ENCODE measurements at places on chromosomes 6 and 20. TPM values are rescaled to one million over a fixed set of nuclear protein-coding genes. Genes with fewer than 3 reads are reported as not detected.
A peak's percentile ranks its signal among the peaks of the same experiment; 100 is the strongest.

DNA sequence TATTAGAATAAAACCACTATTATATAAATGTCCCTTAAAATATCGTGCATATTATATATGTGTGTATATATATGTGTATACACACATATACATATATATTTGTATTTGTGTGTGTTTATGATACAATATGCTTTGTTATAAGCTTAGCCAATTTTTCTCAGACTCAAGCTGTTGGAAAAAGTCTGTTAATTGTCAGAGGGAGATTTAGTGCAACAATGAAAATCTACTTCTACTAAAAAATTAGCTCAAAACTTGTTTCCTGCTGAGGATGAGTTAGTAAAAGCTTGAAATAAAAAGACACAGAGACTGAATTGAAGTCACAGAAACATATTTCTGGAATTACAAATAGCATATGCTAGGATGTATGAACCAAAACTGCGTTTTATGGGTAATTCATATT lies 79.4 kb downstream of the ADGRG6 start:
- peaks cover 3% of the 10 kb centered on the region for H3K4me1 ChIP-seq
- no peaks in the 10 kb centered on the region for H3K36me3 ChIP-seq
- no peak overlapping the region for H3K4me3 ChIP-seq
- DNase-seq: no peak

The CGA gene
- not detected for total RNA-seq

The SAMD5 gene
- 7.8 TPM for total RNA-seq

DNA sequence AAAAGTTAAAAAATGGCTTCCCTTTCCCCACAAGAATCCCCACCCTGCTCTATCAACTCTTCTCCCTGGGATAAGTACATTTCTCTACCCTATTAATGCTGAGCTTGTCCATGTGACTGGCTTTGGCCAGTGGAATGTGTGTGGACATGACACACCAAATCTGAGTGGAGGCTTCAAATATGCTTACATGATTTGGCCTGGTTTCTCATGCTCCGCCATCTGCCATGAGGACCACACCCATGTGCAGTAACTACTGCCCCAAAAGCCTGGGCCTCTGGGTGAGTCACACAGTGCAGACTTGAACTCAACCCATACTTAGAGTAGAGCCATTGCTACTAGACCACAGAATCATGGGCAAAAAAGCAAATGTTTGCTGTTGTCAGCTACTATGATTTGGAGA lies 65.4 kb downstream of the PRND start:
- no peak for DNase-seq
- no peak overlapping the region for H3K4me3 ChIP-seq
- peaks cover 59% of the 10 kb centered on the region for H3K36me3 ChIP-seq

DNA sequence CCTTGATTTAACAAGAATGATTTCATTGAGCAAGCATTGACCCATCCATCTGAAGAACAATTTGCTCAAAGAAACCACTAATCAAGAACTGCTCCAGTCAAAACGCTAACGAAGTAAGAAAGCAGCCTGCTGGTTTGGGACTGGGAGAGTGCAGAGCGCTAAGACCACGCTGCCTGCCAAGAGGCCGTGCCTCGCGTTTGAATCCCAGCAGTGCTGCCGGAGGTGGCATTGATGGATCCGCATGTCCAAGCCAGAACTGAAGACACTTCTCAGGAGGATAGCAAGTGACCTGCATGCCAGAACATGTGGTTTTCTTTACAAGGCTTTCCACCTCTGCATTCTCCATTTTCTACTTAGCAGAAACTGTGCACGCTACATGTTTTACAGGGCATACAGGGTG lies 105.2 kb upstream of the FOXC1 start:
- H3K27me3 ChIP-seq: no peaks in the 10 kb centered on the region
- H3K36me3 ChIP-seq: no peaks in the 10 kb centered on the region
- no peak for DNase-seq
- no peak overlapping the region for H3K27ac ChIP-seq

The CRIP3 gene
- 8.4 TPM for total RNA-seq

The PLAGL2 gene
- total RNA-seq: 2.5 TPM

GRCh38 chr20:59017493-59018231 lies 1.6 kb upstream of the TUBB1 start:
- DNase-seq: no peak
- no peaks in the 10 kb centered on the region for H3K4me1 ChIP-seq
- H3K27ac ChIP-seq: no peak overlapping the region
- no peaks in the 10 kb centered on the region for H3K27me3 ChIP-seq
- H3K36me3 ChIP-seq: peaks cover 21% of the 10 kb centered on the region
- no peak overlapping the region for H3K4me3 ChIP-seq

The HLA-DOB gene
- total RNA-seq: 0.20 TPM

The KHDC1 gene
- 5.0 TPM for total RNA-seq

- no peak overlapping the region for H3K27ac ChIP-seq
- DNase-seq: peak; percentile 52
- H3K4me3 ChIP-seq: no peak overlapping the region
- H3K4me1 ChIP-seq: no peaks in the 10 kb centered on the region
Measured at GRCh38 chr6:593139-593906, 63.6 kb downstream of the HUS1B start.

GRCh38 chr6:151765444-151765886 lies 42.0 kb upstream of the ESR1 start:
- no peak overlapping the region for H3K27ac ChIP-seq
- peaks cover 4% of the 10 kb centered on the region for H3K4me1 ChIP-seq
- H3K27me3 ChIP-seq: no peaks in the 10 kb centered on the region
- peak; percentile 82 for DNase-seq

- peaks cover 70% of the 10 kb centered on the region for H3K4me1 ChIP-seq
- peak overlapping the region; percentile 100 for H3K27ac ChIP-seq
- no peak overlapping the region for H3K4me3 ChIP-seq
- peak; percentile 59 for DNase-seq
Measured at GRCh38 chr20:47358672-47359529, 2.4 kb upstream of the ZMYND8 start.
